ENCODE measurements at places on chromosomes 12 and 14. TPM values are rescaled to one million over a fixed set of nuclear protein-coding genes. Genes with fewer than 3 reads are reported as not detected.

- no peak for DNase-seq
Observed at GRCh38 chr12:18313306-18313705, 52.0 kb downstream of the PIK3C2G start.

Gene TAS2R43
- total RNA-seq: 5.4 TPM

Gene NOS1
- total RNA-seq: under 0.01 TPM

Gene TM7SF3
- total RNA-seq: 180 TPM

Gene GALNT16
- under 0.01 TPM for total RNA-seq

DNA sequence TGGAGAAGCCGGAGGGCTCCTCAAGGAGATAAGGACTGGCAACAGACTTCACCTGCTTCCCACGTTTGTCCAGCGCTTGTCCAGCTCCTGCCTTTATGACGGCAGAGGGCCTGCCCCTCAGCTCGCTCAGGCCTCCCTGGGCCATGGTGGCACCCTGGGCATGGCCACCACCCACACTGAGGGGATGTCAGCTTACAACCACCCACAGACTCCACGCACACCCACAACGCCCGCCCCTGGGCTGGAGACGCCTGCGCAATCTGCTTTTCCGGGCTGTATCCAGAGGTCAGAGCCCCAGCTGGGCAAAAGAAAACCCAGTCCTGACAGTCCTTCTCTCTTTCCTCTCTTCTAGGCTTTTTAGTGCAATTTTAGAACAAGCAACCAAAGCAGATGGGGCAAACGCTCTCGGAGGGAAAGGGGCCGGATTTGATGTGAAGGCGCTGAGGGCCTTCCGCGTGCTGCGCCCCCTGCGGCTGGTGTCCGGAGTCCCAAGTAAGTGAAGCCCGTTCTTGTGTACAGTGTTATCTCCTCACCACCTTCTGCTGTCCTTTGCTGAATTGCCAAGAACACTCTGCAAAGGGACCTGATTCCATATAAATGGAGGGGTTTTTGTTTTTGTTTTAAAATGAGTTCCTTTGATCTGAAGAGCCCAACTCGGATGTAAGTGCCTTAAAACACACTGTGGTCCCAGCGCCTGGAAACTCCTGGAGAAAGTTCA, 337.4 kb upstream of the FKBP4 start:
- no peak for DNase-seq

- no peak for DNase-seq
Observed at GRCh38 chr14:92982956-92983355, 60.0 kb downstream of the CHGA start.

DNA sequence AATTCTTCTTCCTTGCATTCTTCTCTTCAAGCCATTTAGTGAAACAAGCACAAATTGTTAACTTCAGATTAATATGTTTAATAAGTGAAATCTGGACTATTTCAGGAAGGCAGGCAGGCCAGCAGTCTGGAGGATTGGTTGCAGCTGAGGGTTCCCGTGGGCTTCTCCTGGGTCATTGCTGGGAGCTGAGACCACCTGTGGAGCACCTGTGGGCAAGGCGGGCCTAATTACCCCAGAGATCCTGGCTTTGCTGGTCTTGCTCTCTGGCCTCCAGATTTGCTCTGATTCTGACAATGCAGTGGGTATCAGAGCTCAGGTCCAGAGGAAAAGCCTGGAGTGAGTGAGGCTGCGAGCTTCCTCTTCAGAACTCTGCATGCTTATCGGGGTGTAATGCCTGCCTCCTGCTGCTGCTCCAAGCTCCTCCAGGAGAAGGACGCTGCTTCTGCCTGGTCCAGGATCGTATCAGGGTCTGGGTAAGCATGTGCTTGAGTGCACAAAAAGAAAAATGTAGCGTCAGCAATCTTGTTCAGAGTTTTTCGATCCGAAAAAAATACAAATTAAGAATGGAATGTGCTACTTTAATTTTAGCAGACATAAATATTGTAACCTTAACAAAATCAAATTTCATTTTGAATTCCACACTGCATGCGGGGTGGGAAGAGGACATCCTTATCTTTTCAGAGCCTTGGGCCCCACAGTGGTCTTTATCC, 93.8 kb downstream of the TMEM30B start:
- DNase-seq: no peak

Gene PPP4R4
- total RNA-seq: under 0.01 TPM

Gene SOAT2
- under 0.01 TPM for total RNA-seq

- DNase-seq: no peak
Observed at GRCh38 chr12:56212361-56212760, 9.4 kb downstream of the RNF41 start.

DNA sequence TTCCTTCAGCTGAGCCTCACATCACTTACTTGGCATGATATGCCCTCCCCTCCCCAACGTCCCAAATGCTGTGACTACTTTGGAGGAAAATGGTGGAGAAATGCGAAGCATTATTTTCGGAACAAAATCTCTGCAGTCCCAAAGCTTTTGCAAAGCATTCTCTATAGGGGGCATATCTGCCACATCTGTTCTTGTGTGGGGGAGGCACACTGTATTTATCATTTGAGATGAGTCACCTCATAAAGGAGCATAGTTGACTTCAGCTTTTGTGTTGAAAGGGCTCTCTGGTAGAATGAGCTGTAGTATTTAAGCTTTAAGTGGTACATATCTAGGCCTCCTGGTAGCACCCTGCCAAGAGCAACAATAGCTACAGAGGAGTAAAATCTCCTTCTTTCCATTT, 447.5 kb downstream of the ADAMTS20 start:
- DNase-seq: no peak
